ENCODE measurements at places on chromosomes 16 and 17.

DNA sequence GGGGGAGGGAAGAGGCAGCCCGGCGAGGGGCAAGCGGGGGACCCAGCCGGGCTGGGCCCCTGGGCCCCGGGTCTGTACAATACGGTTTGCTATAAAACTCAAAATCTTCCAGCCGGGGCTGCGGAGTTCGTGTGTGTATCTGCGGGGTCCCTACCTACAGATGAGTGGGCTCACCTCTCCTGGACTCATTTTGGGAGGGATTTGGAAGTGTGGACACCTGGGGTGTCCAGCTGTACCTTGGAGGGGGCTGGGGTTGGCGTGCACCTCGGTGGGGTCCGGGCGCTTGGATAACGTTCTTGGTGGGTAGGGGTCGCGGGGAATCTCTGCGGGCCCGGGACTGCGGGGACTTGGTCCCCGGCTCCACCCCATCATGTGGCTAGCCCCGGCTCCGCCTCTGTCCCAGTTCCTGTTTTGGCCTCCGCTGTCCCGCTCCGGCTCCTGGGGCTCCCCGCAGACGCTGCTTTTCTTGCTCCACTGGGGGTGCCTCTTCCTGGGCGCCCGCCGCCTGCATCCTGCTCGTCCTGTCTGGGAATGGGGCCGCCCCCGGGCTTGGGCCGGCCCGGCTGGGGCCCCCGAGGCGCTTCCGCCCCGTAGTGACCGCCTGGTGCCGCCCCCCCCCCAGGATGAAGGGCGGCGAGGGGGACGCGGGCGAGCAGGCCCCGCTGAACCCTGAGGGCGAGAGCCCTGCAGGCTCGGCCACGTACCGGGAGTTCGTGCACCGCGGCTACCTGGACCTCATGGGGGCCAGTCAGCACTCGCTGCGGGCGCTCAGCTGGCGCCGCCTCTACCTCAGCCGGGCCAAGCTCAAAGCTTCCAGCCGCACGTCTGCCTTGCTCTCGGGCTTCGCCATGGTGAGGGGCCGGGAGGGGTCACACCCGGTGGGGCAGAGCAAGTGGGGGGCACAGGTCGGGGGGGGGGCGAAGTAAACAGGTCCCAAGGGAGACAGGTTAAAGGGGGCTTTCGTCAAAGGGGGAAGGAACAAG is at the start of gene ORAI3:
Gene ORAI3, plus strand, starts transcription at position 402 of the 983 bp plus-strand sequence. Its CDS starts 222 bp downstream, at position 624.
- DNase-seq, result no peak

DNA sequence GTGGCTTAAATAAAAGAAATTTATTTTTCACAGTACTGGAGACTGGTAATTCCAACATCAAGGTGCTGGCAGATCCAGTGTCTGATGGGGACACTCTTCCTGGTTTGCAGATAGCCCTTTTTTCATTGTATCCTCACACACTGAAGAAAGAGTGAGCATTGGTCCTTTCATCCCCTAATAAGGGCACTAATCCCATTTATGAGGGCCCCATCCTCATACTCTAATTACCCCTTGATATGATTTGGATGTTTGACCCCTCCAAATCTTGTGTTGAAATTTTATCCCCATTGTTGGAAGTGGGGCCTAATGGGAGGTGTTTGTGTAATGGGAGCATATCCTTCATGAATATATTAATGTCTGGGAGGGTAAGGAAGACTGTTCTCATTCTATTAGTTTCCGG is 9.4 kb upstream of the FAM20A start:
- no peak for DNase-seq

- no peak for DNase-seq
Measured at GRCh38 chr17:82011617-82012187, 11.0 kb downstream of the CENPX start.

GRCh38 chr16:25689137-25689836 is 2.5 kb upstream of the HS3ST4 start:
- DNase-seq, result no peak

DNA sequence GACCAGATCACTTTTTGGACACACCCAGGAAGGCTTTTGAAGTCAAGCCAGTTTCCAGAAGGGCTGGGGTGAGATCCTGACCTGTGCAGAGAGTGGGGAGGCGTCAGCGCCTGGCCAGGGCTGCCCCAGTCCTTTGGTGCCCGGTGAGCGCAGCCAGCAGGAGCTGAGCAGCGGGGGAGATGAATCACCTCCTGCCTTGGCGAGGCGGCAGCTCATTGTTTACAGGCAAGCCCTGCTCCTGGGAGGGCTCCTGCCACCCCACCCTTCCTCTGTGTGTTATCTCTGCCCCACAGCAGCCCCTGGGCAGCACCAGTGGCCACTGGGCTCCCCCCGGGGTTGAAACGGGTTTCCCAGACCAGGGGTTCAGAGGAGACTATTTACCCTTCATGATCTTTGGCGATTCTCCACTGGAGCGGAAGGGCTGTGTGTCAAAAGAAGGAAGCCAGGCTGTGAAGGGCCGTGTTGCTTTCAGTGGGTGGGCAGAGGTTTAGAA is 14.1 kb upstream of the ITGB4 start:
- no peak for DNase-seq

DNA sequence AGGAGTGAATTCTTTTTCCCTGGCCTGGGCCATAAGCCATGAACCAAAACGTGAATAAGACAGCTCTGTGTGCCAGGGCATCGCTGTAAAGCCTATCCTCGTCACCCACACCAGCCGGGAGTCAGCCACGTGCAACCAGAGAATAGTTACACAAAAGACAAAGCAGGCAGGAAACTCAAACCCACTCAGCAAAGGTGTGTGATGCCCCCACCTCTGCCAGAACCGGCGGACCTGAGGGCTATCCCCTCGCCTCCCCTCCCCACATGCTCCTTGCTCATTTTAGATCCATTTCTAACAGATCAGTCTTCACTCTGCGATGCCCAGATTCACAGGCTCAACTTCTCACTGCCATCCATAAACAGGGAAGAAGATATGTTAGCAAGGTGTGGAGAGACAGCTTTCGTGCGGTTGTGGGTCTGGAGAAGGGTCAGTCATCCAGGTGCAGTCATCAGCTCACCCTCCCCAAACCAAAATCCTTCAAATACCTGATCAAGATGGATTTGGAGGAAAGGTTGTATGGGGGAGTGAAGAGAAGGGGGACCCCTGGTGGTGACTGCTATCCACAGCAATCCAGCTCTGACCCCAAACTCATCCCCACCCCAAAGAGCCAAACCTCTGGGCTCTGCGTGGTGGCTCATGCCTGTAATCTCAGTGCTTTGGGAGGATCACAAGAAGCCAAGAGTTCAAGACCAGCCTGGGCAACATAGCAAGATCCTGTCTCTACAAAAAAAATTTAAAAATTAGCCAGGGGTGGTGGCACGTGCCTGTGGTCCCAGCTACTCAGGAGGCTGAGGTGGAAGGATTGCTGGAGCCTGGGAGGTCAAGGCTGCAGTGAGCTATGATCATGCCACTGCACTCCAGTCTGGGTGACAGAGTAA is 219.2 kb downstream of the C16orf78 start:
- peak; percentile 8 for DNase-seq

DNA sequence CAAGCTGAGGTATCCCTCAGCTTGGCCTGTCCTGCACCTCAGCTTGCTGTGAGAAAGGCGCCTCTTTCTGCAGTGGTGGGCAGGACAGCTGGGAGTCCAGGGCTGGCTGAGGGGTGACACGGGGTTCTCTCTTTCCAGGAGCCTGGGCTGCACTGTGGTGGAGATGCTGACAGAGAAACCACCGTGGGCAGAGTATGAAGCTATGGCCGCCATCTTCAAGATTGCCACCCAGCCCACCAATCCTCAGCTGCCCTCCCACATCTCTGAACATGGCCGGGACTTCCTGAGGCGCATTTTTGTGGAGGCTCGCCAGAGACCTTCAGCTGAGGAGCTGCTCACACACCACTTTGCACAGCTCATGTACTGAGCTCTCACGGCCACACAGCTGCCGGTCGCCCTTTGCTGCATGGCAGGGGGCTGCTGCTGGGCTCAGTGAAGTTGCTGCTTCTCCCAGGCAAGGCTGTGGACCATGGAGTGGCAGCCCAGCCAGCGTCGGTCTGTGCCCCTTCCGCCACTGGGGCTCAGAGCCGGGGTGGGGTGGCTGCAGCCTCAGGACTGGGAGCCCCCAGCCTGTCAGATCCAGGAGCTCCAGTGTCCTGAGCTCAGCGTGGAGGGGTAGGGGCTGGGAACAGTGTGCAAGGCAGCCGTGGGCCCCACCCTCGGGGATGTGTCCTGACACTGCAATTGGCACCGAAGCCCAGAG is 6.4 kb downstream of the LIMD2 start:
- no peak for DNase-seq

DNA sequence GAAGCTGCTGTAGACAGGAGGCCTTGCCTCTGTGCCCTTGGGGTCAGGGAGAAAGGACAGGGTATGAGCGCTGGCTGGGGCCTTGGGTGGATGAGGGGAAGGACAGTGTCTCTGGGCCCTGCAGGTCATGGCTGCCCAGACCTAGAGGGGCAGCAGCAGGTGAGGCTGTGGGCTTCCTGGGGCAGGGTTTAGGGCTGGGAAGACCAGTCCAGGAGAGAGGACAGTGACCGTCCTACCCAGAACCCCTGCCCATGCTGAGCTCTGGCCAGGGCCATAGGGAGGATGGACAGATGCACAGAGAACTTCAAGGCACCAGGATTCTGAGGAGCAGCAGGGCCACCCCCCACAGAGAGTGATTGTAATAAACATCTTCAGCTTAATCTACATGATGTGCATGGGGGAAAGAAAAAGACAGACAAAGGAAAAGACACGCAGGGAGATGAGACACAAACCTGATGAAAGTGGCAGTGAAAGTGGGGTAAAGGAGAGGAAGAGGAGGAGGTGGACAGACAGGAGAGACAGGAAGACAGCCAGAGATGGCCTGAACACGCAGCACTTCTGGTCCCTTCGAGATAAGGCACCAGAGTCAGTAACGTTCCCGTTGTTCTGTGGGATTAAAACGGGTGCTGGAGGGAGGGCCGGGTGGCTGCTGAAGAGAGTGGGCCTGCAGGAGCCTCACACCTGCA is 17.5 kb downstream of the FLOT2 start:
- no peak for DNase-seq

GRCh38 chr17:29179232-29180033 is 765 bp downstream of the MYO18A start:
- DNase-seq, result no peak

DNA sequence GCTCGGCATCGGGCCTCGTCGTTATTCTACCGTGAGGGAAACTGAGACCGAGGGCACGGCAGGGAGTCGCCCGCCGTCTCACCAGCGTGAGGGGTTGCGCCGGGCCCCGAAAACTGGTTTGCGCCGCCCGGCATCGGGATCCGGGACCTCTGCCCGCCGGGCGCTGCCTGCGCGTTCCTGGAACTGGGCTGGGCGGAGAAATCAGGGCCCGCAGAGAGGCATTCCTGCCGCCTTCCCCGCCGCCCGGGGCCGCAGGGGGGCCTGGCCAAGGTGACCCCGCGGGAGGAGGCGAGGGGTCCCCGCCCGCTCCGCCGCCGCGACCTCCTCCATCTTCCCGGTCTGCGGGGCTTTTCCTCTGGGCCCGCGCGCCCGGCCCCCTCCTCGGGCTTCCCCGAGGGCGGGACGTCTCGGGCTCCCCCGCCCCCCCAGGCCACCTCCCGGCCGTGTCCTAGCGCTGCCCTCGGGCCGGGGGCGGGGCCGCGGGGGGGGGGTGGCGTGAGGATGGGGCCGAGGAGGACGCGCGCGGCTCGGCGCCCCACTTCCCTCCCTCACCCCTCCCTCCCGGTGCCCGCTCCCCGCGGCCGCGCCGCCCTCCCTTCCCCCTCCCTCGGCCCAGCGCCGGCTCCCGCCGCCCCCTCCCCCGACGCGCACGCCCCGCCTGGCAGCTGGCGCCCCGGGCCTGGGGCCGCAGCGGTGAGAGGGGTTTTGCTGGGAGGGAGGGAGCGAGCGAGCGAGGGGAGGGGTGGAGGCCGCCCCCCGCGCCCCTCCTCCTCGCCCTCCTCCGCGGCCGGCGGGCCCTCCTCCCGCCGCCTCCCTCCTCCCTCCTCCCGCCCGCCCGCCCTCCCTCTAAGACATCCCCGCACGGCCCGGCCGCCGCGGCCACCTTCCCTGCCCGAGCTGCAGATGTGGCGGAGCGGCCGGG is at the start of gene GLIS2:
Gene GLIS2, plus strand, starts transcription at position 882 of the 922 bp plus-strand sequence. CDS start 16,214 bp downstream, outside the sequence.
- no peak for DNase-seq

- no peak for DNase-seq
Measured at GRCh38 chr17:73575470-73576221, 68.6 kb downstream of the SDK2 start.

- no peak for DNase-seq
Measured at GRCh38 chr17:42405076-42405475, 16.8 kb upstream of the STAT3 start.

DNA sequence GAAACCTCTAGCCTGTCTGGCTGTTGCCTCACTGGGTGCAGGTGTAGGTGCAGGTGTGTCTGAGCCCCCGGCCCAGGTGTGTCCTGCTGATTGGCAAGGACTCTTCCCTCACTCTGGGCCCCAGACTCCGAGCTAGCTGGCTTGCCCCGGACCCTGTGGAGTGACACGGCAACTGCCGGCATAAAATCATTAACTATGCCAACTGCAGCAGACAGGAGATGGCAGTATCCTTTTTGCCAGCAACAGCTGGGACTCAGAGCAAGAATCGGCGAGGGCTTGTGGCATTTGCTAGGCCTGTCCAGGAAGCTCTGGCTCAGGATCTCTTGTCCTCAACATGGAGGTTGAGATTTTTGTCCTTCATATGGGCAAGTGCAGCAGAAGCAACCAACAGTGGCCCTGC is 20.8 kb downstream of the CIAPIN1 start:
- DNase-seq, result no peak

- no peak for DNase-seq
Measured at GRCh38 chr17:12631076-12631475, 34.6 kb upstream of the MYOCD start.

DNA sequence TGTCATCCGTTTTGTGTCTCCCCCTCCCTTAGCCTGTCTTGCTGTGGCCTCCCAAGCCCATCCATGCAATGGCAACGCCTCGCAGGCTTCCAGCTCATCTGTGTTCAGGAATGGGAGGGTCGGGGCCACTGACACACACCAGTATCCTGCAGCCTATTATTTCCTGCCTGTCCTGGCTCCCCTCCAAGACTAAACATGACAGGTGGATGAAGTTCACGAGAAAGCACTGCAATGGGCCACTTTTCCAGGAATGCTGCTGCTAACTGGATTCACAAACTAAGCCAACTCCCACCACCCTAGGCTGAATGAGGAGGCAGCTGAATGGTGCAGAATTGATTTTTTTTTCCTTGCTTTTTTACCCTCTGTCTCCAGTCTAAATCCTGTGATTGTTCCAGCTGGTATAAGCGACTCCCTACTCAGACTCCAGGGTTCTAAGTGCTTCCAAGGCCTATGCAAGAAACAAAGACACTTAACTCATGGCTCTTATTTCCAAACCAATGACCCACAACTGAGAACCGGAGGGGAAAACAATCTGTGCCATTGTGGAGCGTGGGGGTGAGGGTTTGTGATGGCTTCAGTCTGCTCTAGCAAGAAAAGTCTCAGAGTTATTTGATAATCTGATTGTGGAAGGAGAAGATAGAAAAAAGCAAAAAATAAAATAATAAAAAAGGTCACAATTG is 23.3 kb downstream of the TMEM100 start:
- DNase-seq, result no peak

DNA sequence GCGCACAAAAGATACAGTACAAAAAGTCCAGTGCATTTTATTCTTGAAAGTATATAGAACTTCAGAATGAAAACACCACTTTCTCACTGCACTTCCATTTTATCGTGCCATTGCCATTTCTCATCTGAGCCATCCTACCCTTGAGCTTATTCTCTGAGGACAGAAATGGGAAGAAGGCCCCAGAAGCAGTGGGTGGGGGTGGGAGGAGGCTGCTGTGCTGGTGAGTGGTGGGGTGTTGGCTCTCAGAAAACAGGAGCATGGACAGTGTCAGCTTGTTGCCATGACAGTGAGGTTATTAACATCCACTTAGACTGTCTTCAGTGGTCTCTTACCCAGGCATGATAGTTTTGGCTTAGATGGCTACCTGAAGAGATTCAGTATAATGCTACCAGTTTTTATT is 4.5 kb downstream of the ATMIN start:
- no peak for DNase-seq

- DNase-seq, result no peak
Measured at GRCh38 chr16:2497695-2498484, 15.9 kb upstream of the ATP6V0C start.

- DNase-seq, result no peak
Measured at GRCh38 chr16:84552135-84552534, 47.7 kb upstream of the MEAK7 start.
